Spinal cord (tissue), 10 donors: ENCODE measurements at places on chromosomes 3 and 15. TPM values are rescaled to one million over a fixed set of nuclear protein-coding genes. Genes with fewer than 3 reads are reported as not detected.

GRCh38 chr15:87293031-87293430, 963.5 kb downstream of the NTRK3 start:
- H3K36me3 ChIP-seq = no peaks in the 10 kb centered on the region
- no peak overlapping the region for H3K4me3 ChIP-seq
- no peak overlapping the region for H3K27ac ChIP-seq
- DNase-seq = no peak

DNA sequence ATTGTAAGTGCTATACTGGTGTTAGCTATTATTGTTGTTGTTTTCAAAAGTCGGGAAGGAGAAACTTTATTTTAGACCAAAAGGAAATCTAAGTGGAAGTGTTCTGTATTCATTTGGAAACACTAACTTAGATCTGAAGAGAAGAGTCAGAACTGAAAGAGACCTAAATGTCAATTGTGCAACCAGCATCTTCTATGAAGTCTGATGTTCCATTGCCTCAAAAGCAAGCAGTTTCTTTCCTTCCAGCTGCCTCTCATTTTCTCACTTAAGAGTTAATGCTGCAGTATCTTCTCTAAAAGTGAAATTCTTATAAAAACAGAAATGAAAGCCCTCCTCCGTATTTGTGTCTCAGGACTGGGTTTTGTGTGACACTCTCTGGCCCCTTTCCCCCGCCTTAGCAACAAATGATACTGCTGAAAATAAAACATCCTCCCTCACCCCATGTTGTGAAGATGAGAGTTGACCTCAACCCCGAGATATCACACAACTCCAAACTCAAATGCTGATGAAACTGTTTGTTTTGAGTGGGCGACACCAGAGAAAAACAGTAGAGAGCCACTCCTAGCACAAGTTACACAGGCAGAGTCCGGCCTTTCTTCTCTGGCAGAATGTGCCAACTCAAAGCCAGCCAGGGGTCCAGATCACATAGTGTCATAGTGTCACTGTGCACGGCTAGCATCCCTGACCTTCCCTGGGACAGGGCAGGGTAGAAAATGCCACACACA, 48.9 kb downstream of the GLDN start:
- peaks cover 8% of the 10 kb centered on the region for H3K4me1 ChIP-seq
- H3K36me3 ChIP-seq = no peaks in the 10 kb centered on the region
- H3K27ac ChIP-seq = no peak overlapping the region
- no peak overlapping the region for H3K4me3 ChIP-seq

GRCh38 chr3:135922903-135923250, 42.7 kb upstream of the PPP2R3A start:
- no peak overlapping the region for H3K4me3 ChIP-seq
- DNase-seq = no peak
- H3K27ac ChIP-seq = no peak overlapping the region
- H3K4me1 ChIP-seq = no peaks in the 10 kb centered on the region
- no peaks in the 10 kb centered on the region for H3K36me3 ChIP-seq

DNA sequence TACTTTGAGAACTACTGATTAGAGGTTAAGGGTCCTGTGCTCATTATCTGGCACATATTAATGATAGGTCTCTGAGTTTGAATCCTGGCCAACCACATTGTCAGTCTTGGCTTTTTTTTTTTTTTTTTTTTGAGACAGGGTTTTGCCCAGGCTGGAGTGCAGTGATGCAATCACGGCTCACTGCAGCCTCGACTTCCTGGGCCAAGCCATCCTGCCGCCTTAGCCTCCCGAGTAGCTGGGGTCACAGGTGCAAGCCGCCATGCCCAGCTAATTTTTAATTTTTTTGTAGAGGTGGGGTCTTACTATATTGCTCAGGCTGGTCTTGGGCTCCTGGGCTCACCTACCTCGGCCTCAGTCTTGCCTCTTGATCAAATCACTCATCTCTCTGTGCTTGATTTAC, 547 bp upstream of the PCCB start:
- H3K4me3 ChIP-seq = peak overlapping the region; percentile 81
- H3K27me3 ChIP-seq = no peaks in the 10 kb centered on the region
- peaks cover 12% of the 10 kb centered on the region for H3K4me1 ChIP-seq
- no peak for DNase-seq

DNA sequence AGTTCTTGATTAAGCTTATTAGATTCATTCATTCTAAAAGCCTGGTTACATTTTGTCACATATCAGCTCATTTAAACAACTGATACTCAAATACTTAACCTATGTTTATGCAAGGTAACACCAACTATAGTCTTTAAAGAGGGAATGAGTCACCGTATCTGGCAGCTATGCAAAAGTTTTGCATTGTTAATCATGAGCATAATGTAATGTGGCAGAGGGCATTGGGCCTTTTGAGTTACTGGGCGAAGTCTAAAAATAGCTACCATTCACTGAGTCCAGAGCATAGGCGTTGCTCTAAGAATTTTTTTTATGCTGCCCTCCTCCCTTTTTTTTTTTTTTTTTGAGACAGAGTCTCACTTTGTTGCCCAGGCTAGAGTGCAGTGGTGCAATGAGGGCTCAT, 277.7 kb upstream of the ZNF717 start:
- no peak for DNase-seq
- no peaks in the 10 kb centered on the region for H3K36me3 ChIP-seq
- no peaks in the 10 kb centered on the region for H3K4me1 ChIP-seq

DNA sequence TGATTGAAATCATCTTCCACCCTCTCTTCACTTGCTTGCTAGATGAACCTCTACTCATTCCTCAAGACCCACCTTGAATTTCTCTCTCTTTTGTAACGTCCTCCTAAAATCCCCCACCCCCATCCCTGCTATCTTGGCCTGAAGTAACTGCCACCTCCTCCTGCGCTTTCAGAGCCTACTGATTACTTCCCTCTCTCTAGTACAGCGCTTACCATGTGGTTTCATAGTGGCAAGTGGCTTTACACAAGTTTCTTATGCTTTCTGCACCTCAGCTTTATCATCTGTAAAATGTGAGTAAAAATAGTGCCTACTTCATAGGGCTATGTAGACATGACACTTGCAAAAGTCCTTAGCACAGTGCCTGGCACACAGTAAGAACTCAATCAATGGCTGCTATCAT, 28.7 kb upstream of the DAZL start:
- no peaks in the 10 kb centered on the region for H3K27me3 ChIP-seq
- H3K27ac ChIP-seq = no peak overlapping the region

DNA sequence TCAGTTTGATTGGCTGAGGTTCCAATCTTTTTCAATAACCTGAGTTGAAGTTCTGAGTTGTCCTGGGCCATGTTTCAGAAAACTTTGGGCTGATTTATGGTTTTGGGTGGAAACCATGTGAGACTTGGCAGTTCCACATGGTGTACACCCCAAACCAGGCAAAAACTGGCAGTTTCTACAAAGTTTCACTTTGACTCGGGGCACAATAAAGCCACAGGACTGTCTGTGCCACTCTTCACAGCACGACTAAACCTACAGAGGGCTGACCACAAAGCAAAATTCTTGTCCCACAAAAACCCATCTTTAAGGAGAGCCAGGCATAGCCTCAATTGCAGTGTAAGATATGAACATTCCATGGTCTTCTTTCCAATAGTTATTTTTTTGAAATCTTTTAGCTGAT, 155.0 kb downstream of the DUT start:
- no peak for DNase-seq
- H3K36me3 ChIP-seq = peaks cover 22% of the 10 kb centered on the region
- no peaks in the 10 kb centered on the region for H3K4me1 ChIP-seq
- H3K27ac ChIP-seq = no peak overlapping the region
- H3K4me3 ChIP-seq = no peak overlapping the region

DNA sequence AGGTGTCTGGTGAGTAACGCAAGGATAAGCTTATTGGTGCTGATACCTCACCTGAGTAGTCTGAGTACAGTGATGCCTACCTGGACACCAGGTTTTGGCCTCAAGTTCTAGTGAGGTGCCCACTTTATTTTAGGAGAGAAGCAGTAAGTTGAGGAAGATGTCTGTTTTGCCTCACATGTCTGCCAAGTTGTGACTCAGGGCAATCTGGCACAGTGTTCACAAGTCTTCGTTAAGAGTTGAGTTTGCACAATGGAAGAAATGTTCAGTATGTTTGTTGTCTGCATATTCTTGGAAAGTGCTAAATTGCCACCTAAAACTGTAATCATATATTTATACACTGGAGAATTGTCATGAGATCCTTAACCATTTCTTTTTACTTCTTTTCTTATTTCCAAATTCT, 122.2 kb downstream of the KCNH8 start:
- H3K4me1 ChIP-seq = peaks cover 3% of the 10 kb centered on the region
- H3K27ac ChIP-seq = no peak overlapping the region
- H3K36me3 ChIP-seq = no peaks in the 10 kb centered on the region
- DNase-seq = no peak

DNA sequence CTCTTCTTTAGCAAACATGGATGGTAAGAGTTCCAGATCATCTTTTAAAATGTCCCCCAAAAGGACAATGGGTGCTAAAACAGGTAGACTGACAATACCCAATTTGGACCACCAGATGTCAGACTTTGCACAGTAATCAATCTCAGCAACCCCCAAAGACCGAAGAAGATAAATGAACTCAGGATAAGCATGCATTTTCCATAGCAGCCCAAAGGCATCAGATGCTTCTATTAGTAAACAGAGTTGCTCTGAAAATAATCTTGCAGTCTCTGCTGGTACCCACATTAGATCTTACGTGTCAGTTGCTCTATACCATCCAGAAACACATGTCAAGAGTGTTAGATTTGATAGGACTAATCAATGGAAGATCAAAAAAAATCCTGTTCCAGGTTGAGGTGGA, 20.6 kb downstream of the MYH15 start:
- H3K36me3 ChIP-seq = no peaks in the 10 kb centered on the region
- peak; percentile 39 for DNase-seq
- no peak overlapping the region for H3K4me3 ChIP-seq
- H3K27ac ChIP-seq = no peak overlapping the region
- H3K4me1 ChIP-seq = peaks cover 5% of the 10 kb centered on the region

- H3K4me3 ChIP-seq = no peak overlapping the region
- H3K27me3 ChIP-seq = no peaks in the 10 kb centered on the region
- no peak overlapping the region for H3K27ac ChIP-seq
- H3K36me3 ChIP-seq = no peaks in the 10 kb centered on the region
- DNase-seq = no peak
Observed at GRCh38 chr3:6351752-6352151, 509.2 kb upstream of the GRM7 start.

The HTR3D gene
- not detected for total RNA-seq

DNA sequence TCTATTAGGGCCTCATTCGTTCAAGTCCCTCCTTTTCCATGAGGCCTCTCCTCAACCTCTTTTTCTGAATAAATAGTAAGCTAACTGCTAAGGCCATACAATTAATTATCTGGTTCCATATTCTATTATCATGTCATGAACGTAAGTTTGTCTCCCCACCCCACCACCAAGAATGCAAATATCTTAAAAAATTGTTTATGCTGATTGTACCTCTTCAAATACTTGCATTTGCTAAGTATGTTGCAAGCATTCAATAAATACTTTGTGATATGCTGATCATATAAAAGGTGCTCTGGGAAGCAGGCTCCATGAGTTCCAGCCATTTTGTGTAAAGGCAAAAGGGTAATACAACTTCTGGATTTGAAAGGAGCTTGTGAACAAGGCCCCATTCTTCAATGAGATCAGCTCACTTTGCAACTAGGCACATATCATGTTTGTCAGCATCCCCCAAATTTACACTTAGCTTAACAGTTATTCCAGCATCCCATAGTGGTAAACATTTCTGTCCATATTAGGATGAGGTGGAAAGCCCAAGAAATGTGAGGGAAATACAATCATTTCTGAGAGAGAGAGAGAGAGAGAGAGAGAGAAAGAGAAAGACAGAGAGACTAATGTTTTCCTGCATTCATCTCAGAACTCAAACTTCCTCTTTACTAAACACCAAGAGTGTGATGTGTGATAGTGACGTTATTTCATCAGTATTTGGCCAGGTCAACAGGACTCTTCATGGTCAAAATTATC, 33.2 kb downstream of the SLC12A8 start:
- peaks cover 3% of the 10 kb centered on the region for H3K4me1 ChIP-seq
- DNase-seq = no peak
- no peaks in the 10 kb centered on the region for H3K27me3 ChIP-seq

DNA sequence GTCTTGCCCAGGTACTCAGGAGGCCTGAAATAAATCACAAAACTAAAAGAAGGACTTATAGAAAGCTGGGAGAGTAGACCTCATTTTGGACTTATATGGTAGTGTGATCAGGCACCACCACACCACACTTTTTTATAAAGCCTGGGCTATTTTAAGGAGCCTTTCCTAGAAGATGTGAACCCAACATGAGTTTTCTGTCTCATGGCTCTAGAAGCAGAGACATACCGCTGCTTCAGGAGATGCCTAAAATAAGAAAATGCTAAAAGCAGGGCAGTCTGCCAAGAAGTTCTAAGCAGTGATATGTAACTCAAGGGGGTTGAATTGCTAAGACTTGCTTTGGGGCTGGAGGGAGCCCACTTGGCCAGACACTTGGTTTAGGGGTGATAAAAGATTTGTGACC, 49.6 kb downstream of the SUMF1 start:
- no peaks in the 10 kb centered on the region for H3K36me3 ChIP-seq
- no peaks in the 10 kb centered on the region for H3K4me1 ChIP-seq
- H3K27me3 ChIP-seq = no peaks in the 10 kb centered on the region
- DNase-seq = no peak
- no peak overlapping the region for H3K4me3 ChIP-seq
- no peak overlapping the region for H3K27ac ChIP-seq

The WDR49 gene
- 30.9 TPM for total RNA-seq

DNA sequence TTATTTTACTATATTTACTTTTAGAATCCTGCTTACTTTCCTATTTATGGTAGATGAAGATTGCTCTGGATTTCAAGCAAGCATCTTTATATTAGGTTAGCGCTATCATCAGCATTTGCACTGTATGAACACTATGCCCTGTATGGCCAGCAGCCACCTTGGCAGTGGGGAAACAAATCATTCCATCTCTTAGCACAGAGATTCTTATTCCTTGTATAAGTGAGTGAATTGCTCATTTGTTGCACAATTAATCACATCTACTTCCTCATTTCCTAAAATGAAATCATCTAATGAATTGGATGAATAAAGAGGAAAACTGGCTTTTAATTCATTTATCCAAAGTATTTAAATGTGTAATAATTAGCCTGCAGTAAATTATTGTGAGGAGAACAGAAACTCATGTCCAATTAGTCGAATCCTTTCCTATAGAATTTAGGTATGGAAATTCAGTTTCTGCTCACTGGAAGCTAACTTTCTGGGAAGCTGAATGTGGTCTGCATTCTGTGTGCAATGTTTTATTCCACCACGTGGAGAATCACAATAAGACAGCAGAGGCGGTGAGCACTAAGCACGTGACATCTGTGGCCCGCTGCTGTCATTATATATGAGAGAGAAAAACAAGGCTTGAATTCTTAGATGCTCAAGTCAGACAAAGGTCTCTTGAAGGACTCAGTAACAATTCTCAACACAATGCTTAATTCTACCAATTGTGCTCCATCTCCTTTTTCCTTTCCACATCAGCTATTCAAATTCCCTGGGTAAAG, 93.4 kb downstream of the PEX5L start:
- no peak overlapping the region for H3K4me3 ChIP-seq
- no peak for DNase-seq
- no peak overlapping the region for H3K27ac ChIP-seq
- H3K4me1 ChIP-seq = peaks cover 7% of the 10 kb centered on the region
- H3K27me3 ChIP-seq = no peaks in the 10 kb centered on the region
- no peaks in the 10 kb centered on the region for H3K36me3 ChIP-seq
